Natural killer cell treated with Interleukin-12 subunit alpha and Interleukin-12 subunit beta and Interleukin-15 and Interleukin-18, amount 100 ng/mL, for 72 hours (primary cell): ENCODE measurements at places on chromosomes 16 and 17.

- no peak for DNase-seq
Measured at GRCh38 chr16:50136399-50136798, 16.7 kb upstream of the TENT4B start.

- DNase-seq: no peak
Measured at GRCh38 chr17:34443619-34444469, 80.8 kb upstream of the CCL1 start.

DNA sequence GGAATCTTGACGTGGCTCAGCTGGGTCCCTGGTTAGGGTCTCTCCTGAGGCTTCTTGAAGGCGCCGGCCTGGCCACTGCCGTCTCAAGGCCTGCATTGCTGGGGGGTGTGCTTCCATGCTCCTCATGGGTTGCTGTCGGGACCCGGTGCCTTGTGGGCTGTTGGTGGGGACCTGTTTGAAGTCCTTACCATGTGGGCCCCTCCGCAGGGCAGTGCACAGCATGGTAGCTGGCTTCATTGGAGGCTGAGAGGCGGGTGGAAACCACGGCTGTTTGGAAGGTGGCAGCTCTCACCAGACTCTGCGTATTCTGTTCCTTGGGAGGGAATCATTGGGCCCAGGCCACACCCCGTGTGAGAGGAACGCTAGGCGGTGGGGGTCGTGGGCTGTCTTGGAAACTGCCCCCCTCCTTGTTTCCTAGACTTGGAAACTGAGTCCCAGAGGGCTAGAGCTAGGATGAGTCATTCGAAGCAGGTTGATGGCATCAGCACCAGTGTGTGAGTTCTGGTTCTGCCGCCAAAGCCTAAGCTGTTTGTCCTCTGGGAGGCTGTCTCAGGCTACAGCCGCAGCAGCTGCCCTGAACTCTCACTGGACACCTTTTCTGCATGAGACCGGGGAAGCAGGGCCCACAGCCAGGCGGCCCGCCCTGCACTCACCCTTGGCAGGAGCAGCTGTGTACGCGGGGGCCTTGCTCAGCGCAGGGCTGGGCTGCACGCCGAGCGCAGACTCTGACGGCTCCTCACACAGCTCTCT is 35.2 kb downstream of the ZNF750 start:
- DNase-seq: no peak

DNA sequence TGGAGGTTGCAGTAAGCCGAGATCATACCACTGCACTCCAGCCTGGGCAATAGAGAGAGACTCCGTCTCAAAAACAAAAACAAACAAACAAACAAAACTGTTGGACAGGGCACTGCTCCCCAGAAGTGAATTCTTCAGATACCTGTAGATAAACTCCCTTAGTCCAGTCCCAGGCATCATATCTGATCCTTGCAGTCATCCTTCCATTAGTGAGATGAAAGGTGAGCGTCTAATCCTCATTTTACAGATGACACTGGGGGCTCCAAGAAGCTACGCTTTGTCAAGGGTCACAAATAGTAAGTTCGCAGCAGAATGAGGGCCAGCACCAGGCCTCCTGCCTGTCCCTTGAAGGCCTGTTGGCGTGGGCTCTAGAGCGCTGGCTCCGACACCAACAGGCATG is 102.0 kb downstream of the OR1D5 start:
- DNase-seq: no peak

GRCh38 chr16:11670171-11671131 is 2.2 kb downstream of the SNN start:
- no peak for DNase-seq

- DNase-seq: peak; percentile 71
Measured at GRCh38 chr17:82097919-82098168, 192 bp downstream of the FASN start.

DNA sequence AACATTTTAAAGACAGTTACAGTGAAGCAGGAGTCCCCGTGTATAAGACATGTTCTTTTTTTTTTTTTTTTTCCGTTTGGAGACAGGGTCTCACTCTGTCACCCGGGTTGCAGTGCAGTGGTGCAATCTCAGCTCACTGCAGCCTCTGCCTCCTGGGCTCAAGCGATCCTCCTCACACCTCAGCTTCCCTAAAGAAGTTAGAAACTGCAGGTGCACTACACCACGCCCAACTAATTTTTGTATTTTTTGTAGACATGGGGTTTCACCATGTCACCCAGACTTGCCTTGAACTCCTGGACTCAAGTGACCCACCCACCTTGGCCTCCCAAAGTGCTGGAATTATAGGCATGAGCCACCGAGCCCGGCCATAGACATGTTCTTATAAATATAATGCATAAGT is 3.0 kb downstream of the EVI2B start:
- no peak for DNase-seq

- DNase-seq: no peak
Measured at GRCh38 chr17:58380207-58381123, 28.5 kb upstream of the SUPT4H1 start.

DNA sequence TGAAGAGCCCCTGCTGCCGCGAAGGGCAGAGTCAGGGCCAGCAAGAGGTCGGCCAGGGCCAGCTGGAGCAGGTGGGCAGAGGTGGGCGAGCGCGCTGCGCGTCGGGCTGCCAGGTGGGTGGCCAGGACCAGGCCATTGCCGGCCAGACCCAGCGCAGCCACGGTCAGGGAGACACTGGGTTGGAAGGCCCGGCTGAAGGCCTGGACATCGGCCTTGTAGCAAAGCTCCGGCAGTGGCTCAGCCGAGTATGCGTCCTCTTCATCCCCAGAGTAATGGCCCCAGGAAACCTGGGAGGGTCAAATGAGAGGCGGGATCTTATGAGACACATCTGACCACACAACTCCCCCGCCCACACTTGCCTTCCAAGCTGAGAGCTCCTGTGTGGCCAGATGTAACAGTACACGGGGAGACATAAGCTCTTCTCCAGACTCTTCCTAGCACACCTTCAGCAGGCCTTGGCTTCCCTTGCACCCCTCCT is 1.3 kb downstream of the CCR10 start:
- no peak for DNase-seq

DNA sequence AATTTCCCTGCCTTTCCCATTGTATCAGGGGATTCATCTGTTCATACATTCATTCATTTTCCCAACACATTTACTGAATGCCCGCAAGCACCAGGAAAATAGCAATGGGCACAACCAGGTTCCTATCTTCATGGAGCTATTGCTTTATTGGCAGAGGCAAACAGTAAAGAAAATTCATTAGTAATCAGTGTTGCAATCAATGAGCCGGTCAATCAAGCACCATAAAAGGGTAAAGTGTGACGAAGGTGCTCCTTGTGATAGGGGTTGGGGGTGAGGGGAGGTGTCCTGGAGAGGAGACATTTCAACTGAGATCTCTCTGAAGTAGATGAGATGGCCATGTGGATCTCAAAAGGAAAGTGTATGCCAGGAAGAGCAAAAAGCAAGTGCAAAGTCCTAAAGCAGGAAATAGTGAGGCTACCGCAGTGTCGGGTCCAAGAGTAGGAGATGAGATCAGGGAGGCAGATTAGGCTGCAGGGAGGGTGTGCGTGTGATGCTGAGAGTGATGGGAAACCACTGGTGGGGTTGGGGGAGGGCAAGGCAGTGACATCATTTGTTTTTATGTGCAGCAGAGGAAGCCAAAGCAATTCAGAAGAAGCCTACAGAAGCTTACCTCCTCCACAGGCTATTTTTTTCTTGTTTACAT is 28.4 kb downstream of the CDH13 start:
- DNase-seq: peak; percentile 70

GRCh38 chr17:56064506-56064905 is 88.8 kb upstream of the ANKFN1 start:
- no peak for DNase-seq

- DNase-seq: no peak
Measured at GRCh38 chr16:64094992-64095634, 1026.8 kb downstream of the CDH11 start.

DNA sequence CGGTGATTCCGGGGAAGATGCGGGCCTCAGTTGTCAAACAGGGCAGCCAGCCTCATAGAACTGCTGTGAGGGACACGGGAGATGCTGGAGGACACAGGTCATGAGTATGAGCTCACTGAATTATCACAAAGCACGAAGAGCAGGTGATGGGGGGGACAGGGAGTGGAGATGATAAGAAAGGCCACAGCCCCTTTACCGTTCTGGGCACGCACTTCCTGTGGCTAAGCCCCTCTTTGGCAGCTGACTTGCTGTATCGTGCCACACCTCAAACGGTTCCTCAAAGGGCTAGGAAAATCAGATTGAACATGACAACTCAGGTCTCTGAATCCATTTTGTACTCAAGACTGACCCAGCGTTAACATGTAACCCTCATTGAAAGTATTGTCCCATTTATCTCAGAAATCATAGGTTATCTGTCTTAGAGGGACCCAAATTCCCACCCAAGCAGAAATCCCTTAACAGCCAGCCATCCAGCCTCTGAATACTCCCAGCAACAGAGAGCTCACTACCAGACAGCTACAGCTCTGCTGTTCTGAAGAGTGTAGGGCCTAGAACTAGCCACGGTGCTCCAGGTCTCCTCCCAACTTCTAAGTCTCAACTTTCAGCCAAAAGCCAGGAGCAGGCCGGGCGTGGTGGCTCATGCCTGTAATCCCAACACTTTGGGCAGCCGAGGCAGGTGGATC is 5.0 kb upstream of the SRL start:
- DNase-seq: no peak

DNA sequence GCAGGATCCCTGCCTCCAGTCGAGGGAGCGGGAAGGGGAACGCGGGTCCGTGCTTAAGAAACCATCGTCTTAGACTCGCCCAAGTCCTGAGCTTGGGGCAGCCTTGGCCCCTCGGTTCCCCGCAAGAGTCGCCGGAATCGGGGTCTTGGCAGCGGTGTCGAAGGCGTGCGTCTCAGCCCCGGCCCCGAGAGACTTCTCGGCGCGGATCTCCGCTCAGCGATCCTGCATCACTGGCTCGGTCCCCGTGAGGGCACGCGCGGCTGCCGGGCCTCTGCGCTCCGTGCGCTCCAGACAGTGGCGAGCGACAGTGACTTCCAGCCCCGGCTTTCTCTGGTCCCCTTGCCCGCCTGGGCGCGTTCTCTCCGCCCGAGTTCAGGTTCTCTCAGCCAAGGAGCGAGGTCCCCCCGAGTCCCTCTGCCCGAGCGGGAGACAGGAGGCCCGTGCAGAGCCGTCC is 380 bp downstream of the HS3ST3A1 start:
- peak; percentile 62 for DNase-seq

DNA sequence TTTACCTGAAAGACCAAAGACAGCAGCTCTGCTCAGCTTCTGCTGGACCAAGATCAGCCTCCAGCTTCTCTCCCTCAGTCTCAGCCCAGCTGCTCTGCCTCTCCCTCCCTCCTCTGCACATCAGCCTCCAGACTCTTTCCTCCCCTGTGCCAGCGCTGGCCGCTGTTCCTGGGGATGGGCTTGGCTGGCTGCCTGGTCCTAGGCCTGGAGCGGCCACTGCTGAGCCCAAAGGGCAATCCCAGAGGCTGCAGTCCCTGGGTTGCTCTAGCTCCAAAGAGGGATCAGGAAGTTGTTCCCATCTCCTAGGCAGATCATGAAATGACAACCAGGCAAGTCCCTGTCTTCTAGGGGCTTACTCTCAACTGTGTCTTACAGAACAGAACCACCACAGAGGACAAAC is 31.3 kb downstream of the DCUN1D3 start:
- no peak for DNase-seq
